ENCODE measurements at places on chromosomes 6 and 20.

- no peak for DNase-seq
Observed at GRCh38 chr6:4355241-4355640, 219.9 kb upstream of the ECI2 start.

DNA sequence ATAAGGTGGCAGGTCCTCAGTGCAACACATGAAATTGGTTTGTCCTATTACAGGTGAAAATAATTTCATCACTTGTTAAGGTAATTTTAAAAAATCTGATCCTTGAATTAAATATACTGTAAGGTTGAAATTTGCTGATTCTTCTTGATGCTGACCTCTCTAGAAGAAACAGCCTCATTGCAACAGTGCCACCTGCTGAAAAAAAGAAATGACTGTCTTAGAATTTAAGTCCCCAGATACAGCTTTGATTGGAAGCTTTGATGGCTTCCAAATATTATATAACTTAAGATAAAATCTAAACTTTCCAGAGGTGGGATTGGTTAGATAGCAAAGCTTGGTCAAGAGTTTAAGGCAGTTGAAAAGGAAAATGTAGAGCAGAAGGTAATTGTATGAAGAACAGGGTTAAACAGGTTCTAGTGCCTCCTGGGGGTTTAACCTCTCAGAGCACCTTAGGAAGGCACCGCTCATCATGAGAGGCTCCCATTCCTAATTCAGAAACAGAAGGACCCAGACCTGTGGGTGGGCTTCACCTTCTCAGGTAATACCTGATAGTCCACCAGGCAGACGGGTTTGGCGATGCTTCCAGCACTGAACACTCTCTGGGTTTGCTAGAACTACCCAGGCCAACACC, 401.0 kb downstream of the PAX1 start:
- DNase-seq: no peak

GRCh38 chr6:140051521-140052512, 677.4 kb upstream of the CITED2 start:
- no peak for DNase-seq

DNA sequence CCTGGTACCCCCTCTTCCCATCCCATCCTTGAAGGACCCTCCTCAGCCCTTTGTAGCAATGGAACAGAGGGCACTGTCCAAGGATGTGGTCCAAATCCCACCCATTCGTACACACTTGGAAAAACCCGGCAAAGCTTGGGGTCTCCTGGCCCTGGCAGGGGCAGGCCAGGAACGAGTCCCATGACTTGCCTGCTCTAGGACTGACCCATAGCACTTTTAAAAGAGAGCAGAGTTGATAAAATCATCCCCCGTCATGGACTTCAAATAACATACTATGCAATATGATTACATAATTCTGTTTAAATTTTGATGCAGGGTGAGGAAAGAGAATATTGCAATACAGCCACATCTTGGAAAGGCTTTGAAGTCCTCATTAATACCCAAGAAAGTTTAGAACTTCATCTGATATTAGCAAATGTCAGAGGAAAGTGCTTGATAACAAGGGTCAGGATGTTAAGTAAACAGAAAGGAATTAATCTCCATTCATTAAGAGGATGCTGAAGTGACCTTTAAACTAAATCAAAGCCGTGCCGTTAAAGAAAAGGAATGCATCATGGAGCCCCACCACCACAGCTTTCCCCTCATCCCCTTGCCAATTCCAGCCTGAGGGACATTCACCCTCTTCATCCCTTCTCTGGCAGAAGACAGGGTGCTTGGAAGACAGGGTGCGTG, 60.7 kb upstream of the NXT1 start:
- no peak for DNase-seq

DNA sequence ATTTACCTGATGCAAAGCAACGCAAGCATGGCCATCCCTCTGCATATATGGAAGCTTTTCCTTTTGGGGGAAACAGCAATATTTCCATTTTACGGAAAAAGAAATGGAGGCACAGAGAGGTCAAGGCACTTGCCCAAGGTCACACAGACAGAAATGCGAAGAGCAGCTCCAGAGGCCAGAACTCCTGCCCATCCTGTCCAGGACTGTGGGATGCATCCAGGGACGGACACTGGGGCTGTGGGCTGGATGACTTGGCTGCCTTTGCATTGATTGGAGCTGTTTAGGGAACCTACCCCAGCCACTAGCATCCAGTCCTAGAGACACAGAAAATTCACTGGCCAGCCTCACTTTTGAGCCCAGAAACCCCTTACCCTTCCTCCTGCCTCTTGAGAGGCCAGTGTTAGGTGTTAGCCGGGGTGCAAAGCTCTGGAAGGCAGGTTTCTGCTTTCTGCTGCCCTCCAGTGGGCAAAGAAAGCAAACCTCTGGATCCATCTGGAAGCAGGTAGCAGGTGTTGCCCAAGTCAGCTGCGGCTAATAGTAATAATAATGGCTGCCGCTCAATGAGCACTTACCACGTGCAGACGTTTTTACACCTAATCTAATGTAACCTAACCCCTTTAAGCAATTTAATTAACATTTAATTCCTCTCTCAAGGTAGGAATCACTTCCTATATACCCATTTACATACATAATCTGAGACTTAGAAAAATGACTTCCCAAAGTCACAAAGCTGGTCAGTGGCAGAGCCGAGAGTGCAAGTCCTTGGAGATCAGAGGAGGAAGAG, 31.7 kb upstream of the CCN5 start:
- no peak for DNase-seq

GRCh38 chr20:62595491-62595890, 46.8 kb upstream of the SLCO4A1 start:
- no peak for DNase-seq

GRCh38 chr6:147724454-147724853, 216.0 kb downstream of the SAMD5 start:
- no peak for DNase-seq

DNA sequence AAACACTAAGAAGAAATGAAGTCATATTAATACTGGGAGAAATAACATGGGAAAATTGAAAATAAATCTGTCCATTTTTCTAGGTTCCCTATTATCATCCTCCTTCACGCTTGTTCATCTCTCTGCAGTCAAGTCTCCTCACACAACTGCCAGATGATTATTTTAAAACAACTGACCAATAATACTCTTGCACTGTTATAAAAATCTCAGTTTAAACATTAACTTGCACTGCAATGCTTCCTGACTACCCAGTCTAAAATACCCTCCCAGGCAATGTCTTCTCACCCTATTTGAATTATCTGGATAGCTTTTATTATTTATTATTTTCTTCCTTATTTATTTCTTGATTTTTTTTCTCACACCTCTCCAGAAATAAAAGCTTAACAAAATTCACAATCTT, 5.7 kb downstream of the EYS start:
- DNase-seq: no peak

GRCh38 chr6:165543781-165544180, 119.3 kb downstream of the PDE10A start:
- no peak for DNase-seq

DNA sequence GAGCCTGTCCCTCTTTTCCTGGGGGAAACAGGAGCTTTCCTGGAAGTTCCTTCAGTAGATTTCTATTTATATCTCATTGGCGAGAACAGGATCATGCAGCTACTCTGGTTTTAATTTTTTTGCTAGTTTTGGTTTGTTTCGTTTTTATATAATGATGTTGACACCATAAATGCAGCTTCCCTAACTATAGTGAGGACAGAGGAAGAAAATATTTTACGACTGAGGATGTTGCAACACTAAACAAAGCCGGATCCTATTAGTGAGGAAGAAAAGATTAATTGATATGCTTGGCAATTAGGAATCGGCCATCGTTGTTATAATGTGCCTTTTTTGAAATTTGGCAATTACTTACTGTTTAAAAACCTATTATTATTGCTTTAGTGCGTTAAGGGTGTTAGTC, 16.6 kb downstream of the KDM1B start:
- no peak for DNase-seq

GRCh38 chr20:38839563-38839962, 34.1 kb downstream of the PPP1R16B start:
- DNase-seq: no peak

DNA sequence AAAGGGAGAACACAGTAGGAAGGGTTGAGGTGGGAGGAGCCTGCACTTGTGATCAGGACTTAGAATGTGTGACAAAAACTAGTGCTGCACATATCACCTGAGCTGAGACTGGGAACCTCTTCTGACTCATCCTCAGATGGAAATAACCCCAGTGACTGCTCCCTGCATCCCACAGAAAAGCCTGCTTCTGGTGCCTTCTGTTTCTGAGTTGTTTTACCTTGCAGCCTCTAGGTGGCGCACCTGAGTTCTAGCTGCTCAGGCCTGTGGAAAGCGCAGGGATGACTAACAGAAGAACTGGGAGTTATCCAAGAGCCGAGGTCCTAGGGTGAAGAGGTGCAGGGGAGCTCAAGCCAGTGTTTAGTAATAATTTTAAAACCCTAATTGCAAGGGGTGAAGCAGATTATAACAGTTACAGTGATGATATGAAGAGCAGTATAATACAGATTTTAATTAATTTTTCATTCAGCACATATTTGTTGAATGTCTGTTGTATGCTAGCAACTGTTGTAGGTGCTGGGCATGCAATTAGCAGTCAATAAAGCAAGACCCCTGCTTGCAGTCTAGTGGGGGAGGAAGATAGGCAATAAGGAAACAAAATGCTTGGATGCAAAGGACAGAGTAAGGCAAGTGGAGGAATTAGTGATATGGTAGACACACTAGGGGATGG, 302.5 kb downstream of the DHX35 start:
- no peak for DNase-seq

DNA sequence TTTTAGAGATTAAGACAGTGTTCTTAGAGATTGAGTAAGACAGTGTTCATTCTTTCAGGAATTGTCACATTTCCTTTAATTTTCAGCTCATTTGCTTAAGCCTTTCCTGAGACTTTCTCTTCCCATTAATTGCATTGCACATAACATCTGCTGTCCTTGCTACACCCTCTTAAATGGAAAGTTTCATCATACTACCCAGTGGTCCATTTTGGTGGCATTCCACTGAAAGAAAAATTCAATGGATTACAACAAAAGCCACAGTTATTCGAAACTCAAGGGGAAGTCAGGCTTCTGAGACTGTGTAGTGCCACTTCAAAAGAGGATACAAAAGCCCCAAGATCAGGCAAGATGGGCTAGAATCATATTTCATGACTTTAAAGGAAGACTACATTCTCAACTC, 64.0 kb downstream of the RSPO3 start:
- DNase-seq: no peak

DNA sequence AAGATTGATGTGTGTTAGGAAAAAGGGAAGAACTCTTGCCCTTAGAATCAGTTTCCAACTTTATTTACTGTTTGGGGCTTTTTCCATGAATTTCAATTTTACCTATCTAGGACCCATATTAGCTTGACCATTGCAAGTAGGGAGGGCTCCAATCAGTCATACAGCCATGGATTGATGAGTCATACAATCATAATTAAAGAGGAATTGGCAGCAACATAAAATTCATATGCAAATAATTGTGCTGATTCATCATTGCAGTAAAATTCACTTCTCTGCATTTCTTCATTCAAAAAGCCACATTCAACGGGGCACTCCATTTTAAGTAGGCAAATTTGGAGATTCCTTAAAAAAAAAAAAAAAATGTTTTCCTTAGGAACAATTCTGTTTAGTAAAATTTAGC, 1016.4 kb downstream of the KIF16B start:
- no peak for DNase-seq

- no peak for DNase-seq
Observed at GRCh38 chr6:33722103-33722623, 10.7 kb upstream of the UQCC2 start.

- DNase-seq: no peak
Observed at GRCh38 chr6:23659125-23659524, 466.9 kb upstream of the NRSN1 start.

DNA sequence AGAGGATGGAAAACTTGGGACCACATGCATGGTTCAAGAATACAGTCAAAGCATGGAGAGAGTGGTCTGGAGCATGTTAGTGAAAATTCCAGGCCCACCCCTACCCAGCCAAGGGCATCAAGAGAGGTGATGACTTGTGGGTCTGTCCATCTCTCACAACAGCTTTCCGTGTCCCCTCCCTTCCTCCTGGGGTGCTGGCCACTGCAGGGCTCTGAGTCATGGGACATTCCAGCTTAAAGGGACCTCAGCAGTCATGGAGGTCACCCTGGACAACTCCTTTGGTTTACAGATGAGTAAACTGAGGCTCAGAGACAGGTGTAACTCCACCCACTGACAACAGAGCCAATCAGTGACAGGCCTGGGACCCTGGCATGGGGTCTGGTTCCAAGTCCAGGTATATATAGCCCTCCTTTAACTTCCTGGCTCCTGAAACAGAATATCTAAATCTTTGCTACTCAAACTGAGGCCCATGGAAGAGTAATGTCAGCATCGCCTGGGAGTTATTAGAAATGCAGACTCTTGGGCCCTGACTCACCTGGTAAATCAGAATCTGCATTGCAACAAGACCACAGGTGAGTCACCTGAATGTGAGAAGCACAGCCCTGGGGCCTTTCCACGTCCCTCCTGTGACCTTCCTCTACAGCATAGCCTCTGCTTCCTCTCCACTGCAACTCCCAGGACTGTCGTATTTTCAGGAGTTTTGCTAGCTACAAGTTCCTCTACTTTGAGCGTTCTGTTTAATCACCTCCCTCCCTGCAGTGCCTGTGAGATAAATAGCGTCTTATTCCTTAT, 170.2 kb downstream of the ZDHHC14 start:
- no peak for DNase-seq

DNA sequence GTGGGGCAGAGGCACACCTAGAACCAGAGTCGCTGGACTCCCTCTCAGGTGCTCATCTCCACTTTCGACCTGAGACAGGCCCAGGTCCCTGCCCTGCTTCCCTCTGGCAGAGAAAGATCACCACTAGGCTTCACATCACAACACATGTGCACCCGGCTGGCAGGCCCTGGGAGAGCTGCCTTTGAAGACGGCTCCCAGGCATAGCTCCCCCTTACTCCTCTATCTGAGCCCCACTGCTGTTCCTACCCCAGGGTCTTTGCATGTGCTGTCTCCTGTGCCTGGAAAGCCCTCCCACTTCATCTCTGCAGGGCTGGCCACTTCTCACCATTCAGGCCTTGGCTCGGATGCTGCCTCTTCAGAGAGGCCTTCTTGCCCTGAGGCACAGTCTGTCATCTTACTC, 89.2 kb downstream of the NOL4L start:
- no peak for DNase-seq

DNA sequence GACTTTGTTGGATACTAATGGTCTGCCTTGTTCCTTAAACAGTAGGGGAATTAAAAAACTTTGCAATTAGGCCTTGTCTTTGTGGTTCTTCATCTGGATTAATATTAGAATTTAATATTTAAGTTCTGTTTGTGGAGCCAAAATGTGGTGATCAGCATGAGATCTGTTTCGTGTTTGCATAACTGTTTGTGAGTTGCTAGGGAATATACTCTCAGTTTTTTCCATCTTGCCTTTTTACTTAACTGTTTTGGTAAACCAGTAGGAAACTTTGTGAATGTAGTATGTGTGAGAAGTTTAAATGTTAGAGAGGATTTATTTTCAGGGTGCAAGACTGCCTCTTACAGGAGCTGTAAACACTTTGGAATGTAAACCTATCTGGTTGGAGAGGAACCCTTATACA, 35.6 kb downstream of the LRRC1 start:
- no peak for DNase-seq

DNA sequence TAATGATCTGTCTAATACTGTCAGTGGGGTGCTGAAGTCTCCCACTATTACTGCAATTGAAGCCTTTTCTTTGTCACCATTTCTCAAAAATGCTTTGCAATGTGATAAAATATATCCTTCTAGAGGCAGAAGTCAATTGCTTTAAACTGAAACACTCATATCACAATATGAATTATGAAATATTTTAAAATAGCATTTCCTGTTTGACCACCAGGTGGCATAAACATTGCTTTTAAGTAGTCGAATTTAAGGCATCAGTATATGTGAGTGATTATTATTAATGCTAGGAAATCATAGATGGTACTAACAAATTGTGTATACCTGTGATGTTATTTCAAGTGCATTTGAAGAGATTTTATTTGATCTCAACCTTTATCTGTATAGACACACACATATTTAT, 87.5 kb downstream of the MEI4 start:
- no peak for DNase-seq

All from activated B cell treated with CpG ODN at 0.5 μM for 24 hours (primary cell).